ENCODE measurements at places on chromosomes 2 and 18.
A peak's percentile ranks its signal among the peaks of the same experiment; 100 is the strongest.

- no peak for DNase-seq
These were observed 236.9 kb downstream of the SCG2 start for GRCh38 chr2:223365158-223365679.

DNA sequence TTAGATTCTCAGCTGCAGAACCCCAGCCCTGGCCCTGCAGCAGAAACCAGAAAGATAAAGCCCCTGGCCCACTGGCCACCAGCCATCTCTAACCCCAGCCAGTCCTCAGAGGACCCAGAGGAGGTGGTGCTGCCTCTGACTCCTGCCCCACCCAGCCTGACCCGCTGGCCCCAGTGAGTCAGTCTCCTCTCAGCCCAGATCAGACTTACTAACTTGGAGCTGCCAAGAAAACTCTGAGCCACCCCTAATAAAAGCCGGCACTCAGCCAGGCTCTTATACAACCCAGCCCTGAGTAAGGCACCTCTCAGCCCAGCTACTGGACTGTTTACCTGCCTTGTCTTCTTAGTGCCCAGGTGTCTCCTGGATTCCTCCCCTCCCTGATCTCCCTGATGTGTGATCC is 2.0 kb downstream of the SLC14A2 start:
- DNase-seq: peak; percentile 76

DNA sequence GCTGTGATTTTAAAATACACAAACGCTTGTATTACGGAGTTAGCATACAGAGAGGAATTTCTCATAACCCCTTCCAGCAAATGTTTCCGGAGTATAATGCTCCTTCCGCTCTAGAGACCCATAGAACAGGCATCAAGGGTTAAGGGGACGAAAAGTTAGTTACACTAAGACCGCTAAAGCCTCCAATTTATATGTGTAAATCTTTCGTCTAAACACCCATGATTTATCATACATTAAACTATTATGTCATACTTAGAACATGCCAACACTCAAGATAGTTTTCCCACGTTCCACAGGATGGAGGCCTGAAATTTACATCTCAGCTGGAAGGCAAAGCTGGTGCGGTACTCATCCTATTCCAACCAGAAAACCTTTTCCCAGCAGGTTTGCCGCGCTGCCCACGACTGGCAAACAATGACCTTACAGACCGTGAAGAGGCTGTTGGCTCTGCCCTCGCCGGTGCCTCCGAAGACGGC is 650 bp downstream of the ORMDL1 start:
- DNase-seq: peak; percentile 36

DNA sequence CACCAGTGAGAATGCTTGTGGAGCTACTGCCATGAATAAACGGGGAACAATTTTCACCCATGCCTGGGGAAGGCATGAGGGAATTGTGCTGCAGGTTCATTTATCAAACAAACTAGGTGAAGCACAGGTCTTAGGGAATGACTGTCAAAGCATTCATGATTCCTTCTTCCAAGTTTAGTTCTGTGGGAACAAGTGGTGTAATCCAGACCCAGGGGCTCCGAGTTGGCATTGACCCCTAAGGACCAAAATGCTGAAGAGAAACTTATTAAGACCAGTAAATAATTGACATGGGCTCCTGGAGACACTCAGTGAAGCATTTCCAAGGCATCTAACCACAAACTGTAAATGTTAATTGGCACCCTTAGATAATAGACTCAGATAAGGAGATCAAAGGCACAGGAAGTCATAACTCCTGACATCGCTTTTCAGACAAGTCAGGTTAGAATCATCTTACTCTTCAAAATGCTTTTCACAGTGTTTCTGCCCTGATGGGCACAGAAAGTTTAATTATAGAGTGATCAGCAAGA is 96.9 kb downstream of the SPP2 start:
- DNase-seq: peak; percentile 41

DNA sequence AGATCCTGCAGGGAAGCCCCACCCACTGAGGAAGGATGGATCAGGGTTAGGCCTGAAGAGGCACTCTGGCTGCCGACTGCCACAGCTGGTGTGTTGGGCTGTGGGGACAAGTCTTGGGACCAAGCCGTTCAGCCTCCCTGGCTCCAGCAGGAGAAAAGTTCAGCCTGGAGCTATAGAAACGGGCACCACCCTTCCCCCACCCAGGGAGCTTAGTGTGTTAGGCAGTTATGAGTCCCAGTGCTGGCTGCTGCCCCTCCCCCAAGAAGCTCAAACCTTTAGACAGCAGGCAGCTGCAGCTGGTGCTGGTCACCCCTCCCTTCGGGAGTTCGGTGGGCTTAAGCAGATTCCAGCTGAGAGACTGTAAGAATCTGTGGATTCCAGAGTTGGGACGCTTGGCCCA is 447.1 kb upstream of the HS6ST1 start:
- DNase-seq: no peak

DNA sequence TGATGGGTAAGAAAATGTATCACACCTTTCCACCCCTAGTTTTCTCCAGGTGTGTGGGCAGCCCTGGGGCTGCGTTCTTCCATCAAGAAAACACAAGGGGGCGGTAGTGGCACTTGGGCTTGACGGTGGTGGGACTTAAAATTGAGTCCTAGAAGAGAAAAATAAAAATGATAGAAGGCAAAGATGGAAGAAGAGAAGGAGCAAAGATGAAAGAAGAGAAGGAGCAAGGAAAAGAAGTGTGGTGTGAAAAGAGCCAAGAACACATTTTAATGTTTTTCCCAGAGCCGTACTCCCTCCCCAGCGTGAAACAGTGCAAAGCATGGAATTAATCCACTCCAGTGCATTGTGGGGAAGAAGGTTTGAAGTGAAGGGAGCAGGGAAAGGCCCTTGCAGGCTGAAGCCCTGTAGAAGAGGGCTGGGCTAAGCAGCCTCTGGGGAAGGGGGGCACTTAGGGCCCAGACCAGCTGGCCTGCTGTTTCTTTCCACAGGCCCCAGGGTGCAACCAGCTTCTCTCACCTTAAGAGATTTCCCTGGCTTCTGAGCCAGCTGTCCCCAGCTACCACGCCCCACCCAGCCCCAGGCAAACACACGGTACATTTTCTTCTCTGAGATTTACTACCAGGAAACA is 256.8 kb downstream of the RNF152 start:
- peak; percentile 53 for DNase-seq

All from fibroblast of skin of right biceps (primary cell).